ENCODE measurements at places on chromosomes 1 and 21.
A peak's percentile ranks its signal among the peaks of the same experiment; 100 is the strongest.

- DNase-seq, result no peak
These were observed 57.5 kb downstream of the KCNT2 start for GRCh38 chr1:196550731-196551130.

GRCh38 chr1:92924501-92924900, 36.8 kb downstream of the DIPK1A start:
- no peak for DNase-seq

DNA sequence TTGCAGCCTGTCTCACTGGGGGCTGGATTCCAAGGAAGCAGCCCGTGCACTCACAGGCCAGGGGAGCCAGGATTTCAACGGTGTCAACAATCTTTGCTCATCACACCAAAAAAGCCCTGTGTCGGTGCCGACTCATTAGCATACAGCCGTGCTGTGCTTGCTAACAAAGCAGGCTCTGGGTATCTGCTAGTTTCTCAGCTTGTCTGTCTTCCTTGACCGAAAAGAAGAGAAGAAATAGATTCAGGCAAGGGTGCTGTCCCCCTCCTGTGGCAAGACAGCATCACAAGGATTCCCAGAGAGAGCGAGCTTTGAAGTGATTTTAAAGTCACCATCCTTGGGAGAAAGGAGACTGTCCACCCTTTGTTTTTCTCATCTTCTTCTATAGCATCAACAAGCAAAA, 214.7 kb downstream of the SDCCAG8 start:
- DNase-seq, result no peak

- peak; percentile 78 for DNase-seq
These were observed 3.0 kb downstream of the TRIM46 start for GRCh38 chr1:155176544-155177071.

GRCh38 chr1:6770751-6771440, 14.4 kb upstream of the CAMTA1 start:
- DNase-seq, result no peak

GRCh38 chr1:186014370-186015037, 280.3 kb downstream of the HMCN1 start:
- DNase-seq, result no peak

DNA sequence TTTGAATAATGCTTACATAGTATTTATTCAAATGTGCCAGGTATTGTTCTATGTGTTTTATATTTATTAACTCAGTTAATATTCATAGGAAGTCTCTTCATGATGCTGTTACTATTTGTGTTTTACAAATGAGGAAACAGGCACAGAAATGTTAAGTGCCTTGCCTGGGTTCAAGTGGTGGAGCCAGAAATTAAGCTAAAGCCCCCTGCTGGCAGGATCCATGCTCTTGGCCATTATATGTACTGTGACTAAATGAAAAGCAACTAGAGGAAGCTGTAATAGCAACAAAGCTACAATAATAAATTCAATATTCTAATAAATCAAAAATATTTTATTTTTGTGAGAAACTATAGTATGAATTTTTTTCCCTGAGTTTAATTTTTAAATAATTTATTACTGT, 30.0 kb downstream of the IARS2 start:
- peak; percentile 10 for DNase-seq
